ENCODE measurements at places on chromosomes 2 and 18.

DNA sequence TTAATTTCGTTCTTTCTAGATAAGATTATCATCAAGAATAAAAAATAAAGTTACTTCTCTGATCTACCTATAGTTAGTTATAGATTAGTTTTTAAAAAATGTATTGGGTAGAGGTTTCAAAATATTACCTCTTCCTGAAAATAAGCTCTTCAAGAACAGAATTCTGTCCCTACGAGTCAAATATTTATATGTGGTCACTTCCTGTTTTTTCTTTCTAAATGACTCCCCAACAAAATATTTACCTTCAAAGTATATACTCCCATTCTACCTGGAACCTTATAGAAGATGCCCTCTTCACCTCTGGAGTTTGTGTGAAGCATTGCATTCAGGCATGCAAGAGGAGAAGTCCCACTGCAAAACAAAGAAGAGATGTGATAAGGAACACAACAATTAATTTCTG is 72.3 kb downstream of the ASXL2 start:
- no peak for DNase-seq

DNA sequence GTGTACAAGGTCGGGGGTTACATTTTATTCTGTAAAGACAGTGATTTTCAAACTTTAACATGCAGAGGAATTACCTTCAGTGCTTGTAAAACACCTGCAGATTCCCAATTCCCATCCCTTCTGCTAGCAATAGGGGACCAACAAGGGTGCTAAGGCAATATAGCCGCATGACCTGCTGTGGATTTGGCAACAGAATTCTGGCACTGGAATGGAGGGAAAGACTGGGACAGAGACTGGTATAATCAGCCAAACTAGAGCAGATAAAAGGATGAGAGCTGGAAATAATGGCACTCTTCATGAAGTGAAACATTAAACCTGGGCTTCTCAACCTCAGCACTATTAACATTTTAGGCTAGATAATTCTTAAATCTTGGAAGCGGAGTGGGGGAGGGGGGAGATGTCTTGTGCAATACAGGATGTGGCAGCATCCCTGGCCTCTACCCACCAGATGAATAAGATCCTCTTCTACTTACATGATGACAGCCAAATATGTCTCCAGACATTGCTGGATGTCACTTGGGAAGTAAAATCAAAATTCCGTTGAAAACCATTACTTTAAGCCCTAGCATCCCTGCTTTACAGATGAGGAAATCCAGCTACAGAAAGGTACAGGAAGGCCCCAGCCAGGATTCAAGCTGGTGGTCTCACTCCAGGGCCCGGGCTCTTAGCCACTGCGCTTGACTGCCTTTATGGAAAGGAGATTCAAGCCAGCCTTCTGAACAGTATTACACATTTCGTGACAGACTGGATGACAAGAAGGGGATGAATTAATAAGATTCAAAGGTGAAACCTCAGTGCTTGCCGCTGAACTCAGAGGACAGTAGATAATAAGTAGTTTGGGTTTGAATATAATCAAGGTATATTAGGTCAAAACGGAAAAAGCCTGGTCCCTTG is 1.7 kb downstream of the EVA1A start:
- no peak for DNase-seq

GRCh38 chr2:44553456-44553855 is 191.7 kb downstream of the CAMKMT start:
- DNase-seq: no peak

DNA sequence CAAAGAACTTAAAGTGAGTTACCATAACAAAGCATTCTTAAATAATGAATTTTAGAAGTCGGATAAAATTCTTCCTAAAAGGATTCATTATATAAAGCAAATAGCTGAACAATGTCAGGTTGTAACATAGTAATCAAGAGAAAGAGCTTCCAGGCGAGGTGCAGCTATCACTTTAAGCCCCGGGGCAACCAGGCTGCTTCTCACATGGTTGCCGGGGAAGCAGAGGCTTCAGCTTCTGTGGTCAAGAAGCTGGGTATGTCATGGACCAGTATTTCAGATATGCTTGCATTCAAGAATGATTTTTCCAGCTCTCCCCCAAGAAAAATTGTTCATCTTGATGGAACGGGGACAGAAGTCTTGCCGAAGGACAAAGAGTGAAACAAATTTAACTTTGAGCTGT is 23.6 kb upstream of the KYNU start:
- DNase-seq: no peak

DNA sequence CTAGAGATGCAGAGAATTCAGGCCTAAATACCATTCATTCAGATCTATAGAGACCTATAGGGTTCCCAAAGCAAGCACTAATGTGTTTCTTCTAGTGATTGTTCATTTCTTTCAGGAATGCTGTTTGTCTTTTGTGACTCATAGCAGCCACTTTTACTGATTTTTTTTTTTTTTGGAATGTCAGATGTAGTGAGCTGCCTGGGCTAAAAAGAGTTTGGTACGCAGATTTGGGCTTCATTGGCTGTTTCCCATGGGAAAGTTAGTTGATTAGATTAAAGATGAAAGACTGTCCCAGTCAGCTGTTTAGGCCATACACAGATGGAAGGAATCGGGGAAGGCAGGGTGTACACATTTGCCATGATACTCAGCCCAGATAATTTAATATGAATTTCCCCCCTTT is 87.6 kb downstream of the CDC42EP3 start:
- no peak for DNase-seq

DNA sequence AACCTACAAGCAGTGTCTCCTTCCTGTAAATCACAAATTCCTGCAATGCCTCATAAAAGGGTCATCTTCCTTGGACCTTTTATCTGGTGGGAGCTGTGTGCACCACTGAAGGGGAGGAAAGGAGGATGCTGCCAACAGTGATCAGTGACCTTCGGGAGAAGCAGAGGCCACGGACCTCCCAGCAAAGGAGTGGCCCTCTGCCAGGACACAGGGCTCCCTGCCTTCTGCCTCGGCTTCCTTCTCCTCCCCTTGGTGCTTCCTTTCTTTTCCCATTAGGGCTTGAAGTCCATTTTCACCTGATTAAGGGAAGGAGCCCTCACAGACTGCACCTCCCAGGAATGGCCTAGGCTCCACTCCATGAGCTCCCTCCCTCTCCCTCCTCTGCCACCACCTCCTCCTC is 85.3 kb upstream of the ITGA6 start:
- DNase-seq: no peak

DNA sequence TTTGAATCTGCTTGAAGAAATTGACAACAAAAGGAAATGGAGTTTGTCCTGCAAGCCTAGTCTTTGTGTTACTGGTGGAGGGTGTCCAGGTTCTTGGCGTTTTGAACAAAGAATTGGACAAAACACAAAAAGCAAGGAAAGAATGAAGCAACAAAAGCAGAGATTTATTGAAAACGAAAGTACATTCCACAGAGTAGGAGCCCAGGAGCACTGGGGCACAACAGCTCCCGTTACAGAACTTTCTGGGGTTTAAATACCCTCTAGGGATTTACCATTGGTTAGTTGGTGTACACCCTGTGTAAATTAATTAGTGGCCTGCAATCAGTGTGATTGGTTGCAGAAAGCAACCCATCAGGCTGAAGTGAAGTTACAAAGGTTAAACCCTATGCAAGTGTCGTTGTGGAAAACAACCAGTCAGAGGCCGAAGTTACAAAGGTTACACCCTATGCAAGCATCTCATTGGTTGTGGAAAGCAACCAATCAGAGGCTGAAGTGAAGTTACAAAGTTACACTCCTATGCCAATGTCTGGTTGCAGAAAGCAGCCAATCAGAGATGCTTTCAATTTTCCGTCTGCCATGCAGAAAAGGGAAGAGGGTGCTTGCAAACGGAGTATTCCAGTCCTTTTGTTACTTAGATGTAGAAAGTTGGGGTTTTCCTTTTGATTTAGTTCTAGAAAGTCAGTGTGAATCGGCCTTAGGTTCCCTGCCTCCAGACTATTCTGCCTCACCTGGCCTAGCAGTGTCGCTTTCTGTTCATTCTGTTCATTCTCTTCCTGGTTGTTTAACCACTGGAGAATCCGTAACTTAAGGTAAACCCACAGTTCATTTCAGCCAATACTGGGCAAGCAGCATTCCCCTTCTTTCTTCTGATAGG is 47.6 kb upstream of the PTH2R start:
- DNase-seq: no peak

DNA sequence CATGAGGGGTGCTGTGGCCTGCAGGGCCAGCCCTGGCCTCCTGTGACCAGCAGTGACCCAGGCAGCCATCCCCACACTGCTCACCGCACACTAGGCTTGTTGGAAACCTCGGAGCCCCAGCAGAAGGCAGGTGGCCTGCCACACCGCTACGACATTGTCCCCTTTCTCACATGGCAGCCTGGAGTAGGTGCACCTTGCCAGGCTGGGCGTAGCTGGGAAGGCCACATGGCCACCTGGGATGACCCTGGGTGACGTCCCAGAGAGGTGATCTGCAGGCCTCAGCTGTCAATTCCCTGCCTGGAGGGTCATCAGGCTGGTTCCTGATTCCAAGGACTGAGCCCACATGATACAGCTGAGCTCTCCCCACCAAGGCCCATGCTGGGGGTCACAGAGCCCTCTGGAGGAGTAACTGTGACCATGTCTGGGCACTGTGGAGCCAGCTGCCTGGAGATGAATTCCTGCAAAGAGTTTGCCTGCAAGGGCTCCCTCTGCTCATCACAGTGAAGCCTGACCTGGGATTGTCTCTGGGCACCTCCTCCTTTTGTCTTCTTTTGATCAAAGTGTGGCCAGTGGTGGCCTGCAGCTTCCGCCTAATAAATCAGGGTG is 119.6 kb upstream of the OTOS start:
- no peak for DNase-seq

DNA sequence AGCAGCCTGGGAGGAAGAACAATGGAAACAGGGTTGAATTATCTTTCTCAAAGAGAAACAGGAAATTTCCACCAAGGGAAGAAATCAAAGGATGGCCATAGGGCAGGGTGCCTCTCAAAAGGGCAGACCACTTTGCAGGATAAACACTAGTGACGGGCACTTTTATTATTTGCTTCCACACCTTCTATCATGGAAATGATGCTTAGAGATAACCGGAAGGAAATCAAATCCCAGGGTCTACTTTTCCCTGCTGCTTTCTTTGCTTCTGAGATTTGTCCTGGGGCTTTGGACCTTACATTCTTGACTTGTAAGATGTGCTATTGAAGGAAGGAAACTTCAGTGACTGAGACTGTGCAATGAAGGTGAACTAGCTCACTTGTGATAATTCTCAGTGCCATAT is 1.1 kb upstream of the SCN9A start:
- no peak for DNase-seq

- no peak for DNase-seq
Measured at GRCh38 chr2:15842758-15843666, 97.3 kb upstream of the MYCN start.

DNA sequence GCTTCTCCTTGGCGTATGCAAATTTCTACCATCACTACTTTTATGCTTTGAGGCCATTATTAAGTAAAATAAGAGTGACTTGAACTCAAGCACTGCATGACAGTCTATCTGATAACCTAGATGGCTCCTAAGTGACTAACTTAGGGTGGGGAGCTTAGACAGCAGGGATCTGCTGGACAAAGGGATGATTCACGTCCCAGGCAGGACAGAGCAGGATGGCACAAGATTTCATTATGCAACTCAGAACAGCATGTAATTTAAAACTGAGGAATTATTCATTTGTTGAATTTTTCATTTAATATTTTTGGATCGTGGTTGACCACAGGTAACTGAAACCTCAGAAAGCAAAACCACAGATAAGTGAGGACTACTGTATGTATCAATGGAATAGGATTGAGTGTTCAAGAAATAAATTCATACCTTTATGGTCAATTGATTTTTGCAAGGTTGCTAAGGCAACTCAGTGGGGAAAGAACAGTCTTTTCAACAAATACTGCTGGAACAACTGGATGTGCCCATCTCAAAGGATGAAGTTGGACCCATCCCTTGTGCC is 115.3 kb downstream of the MBD2 start:
- DNase-seq: no peak

- no peak for DNase-seq
Measured at GRCh38 chr2:128310094-128310716, 8.5 kb downstream of the HS6ST1 start.

DNA sequence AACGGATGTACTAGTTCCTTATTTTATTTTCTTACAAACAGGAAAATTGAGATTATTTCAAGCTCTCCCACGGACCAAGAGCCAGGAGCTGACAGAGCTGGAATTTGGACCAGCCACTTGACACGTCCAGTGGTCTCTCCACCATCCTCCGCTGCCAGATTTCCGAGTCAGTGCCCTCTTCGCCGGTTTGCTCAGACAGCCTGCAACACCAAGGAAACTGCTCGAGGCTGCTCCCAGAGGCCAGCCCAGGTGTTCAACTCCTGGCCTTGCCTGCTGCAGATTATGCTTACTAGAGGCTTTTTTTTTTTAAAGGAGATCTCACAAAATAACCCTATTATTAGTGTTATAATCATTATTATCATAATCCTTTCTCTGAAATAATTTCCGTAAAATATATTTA is 779.8 kb downstream of the RNF144A start:
- no peak for DNase-seq

GRCh38 chr2:222193328-222193983 is 105.3 kb downstream of the PAX3 start:
- no peak for DNase-seq

DNA sequence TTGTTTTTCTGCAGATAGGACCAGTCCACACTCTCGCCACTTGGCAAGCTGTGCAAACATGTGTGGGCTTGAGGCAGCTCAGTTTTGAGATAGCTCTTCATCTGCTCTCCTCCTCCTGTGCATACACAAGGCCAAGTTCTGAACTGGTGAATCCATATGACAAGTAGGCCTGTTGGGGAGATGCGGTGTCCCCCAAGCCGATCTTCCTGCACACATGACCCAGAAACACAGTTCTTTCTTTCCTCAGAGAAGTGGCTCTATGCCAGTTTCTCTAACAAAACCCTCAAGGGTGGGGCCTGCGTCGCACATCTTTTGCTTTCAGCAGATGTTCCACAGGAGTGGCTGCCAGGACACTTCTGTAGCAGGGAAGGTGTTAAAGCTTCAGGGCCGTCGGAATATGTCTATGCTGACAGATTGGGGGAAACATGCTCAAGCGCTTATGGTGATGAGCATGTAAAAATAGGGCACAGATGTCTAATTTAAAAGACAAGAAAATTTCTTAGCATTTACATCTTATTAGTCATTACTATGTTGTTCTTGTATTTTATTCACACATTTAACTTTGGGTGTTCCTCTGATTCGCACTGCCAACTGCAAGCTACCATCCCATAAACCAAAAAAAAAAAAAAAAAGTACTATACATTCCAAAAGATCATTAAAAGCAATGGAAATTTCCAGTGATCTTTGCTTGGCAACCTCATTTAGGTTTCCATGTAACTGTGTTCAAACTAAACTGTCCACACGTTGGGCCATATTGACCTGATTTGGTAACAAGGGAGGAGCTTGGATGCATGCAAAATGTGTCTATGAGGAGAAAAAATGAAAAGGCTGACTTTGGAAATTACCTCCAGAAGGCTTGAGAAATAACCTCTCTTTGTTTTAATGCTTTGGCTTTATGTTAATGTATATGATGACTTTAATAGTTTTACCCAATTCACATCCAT is 1055.5 kb upstream of the KLHL29 start:
- DNase-seq: no peak

DNA sequence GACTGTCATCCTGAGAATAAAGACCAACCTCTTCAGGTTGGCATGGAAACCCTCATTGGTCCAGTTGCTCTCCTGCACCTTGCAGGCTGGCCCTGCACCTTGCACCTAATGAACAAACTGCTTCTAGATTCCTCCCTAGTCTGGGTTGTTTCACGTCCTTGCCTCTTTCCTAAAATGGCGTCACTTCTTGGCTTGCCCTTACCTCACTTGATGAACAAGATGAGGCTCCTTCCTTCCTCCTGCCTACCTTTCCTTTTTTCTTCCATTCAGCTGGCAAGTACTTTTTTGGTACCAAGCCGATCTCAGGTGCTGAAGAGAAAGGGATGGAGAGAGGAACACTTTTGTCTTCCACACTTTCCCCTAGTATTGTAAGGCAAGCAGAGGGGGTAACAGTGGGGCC is 74.5 kb downstream of the MYCN start:
- no peak for DNase-seq

Measured in activated T-helper 1 cell treated with Interleukin-2 at 50 U/mL for 16 hours (primary cell).